GM12892 (cell line): ENCODE measurements at places on chromosomes 3 and 15.
A peak's percentile ranks its signal among the peaks of the same experiment; 100 is the strongest.

DNA sequence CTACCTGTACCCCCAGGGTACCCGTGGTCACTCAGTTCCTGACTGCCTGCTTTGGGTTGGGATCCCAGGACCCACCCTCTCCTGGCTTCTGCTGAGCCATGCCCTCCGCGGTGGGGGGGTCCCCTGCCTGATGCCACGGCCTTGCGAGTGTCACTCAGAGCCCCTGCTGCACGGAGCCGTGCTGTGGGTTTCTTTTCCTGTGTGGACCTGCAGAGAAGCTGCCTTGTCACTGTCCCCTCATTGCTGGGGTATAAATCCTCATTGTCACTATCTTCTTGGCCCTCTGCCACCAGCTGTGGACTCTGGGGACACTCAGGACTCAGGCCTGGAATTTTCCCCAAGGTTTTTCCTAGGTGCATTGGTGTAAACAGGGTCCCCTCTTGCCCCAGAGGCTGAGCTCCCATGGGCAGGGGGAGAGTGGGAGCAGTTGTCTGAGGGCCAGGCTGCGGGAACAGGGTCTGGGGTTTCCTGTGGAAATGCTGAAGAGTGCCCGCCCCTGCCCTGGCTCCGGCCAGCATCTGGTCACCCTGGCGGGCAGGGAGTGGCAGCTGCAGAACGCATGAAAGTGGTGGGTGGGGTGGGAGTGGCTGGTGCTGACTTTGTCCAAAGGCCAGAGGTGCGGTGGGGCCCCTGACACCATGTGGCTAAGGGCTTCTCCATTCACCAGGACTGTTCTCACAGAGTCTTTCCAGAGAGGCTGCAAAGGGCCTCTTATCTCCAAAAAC is 191.7 kb downstream of the GOLGA6L6 start:
- DNase-seq, result no peak

GRCh38 chr3:13083898-13084297 is 10.7 kb upstream of the IQSEC1 start:
- peak; percentile 50 for DNase-seq

DNA sequence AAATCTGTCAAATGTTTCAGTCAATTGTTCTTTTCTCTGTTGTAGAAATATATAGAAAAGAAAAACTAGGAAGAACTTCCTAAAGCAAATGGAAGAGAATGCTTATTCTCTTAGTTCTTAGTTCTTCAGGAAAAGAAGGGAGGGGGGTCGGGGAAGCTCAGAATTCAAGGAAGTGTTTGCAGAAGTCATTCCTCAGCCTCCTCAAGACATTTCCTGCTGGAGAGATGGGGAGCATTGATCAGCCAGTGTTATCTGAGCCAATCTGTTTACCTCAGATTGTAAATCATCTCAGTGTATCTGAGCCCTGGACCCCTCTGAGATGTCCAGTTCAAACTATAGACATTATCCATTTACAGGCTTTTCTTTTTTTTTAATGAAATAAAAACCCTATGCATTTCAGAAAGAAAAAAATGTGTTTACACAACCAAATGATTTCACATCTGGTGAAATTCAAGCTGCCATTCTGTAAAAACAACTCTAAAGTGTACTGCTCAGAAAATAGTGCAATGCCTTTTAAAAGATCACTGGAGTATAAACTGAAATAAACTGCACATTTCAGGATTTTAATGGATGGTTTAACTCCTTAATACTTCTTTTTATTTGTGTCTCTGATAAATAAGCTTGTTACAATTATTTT is 460.7 kb downstream of the ROBO1 start:
- no peak for DNase-seq

GRCh38 chr3:188062216-188062615 is 91.7 kb upstream of the LPP start:
- DNase-seq, result no peak

DNA sequence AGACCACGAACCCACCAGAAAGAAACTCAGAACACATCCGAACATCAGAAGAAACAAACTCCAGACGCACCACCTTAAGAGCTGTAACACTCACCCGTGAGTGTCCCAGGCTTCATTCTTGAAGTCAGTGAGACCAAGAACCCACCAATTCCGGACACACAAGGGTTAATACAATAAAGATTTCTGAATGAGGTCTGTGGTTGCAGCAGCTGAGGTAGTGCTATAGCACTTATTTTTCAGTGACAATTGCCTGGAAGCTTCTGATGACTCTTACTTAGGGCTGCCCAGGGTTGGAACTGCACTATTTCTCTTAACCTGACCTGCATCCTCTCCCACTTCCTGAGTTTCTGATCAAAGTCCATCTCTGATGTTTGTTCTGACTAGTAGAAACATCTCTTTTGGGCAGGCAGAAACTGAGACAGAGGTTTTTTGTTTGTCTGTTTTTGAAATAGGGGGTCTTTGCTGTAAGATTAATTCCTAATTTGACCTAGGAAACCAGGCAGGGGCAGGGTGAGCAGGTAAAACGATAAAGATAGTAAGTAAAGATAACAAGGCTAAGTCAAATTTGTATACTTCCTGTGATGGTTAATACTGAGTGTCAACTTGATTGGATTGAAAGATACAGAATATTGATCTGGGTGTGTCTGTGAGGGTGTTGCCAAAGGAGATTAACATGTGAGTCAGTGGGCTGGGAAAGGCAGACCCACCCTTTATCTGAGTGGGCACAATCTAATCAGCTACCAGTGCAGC is 169.1 kb downstream of the GAP43 start:
- DNase-seq, result no peak

- DNase-seq, result no peak
Measured at GRCh38 chr3:156300929-156301840, 180.8 kb downstream of the KCNAB1 start.
